ENCODE measurements at places on chromosomes 16 and 17.
A peak's percentile ranks its signal among the peaks of the same experiment; 100 is the strongest.

GRCh38 chr17:21183468-21183867 lies 30.5 kb downstream of the TMEM11 start:
- DNase-seq = peak; percentile 4

GRCh38 chr16:56057151-56057550 lies 134.1 kb upstream of the GNAO1 start:
- peak; percentile 25 for DNase-seq

GRCh38 chr16:67464565-67464964 lies 16.4 kb downstream of the ATP6V0D1 start:
- DNase-seq = no peak

GRCh38 chr17:43021741-43022512 lies at the start of gene VAT1:
Gene VAT1, minus strand, starts transcription at chr17:43022385. Its CDS starts 63 bp downstream, at chr17:43022322.
- peak; percentile 87 for DNase-seq

GRCh38 chr17:1714427-1714979 lies 4.3 kb upstream of the TLCD2 start:
- DNase-seq = peak; percentile 98

DNA sequence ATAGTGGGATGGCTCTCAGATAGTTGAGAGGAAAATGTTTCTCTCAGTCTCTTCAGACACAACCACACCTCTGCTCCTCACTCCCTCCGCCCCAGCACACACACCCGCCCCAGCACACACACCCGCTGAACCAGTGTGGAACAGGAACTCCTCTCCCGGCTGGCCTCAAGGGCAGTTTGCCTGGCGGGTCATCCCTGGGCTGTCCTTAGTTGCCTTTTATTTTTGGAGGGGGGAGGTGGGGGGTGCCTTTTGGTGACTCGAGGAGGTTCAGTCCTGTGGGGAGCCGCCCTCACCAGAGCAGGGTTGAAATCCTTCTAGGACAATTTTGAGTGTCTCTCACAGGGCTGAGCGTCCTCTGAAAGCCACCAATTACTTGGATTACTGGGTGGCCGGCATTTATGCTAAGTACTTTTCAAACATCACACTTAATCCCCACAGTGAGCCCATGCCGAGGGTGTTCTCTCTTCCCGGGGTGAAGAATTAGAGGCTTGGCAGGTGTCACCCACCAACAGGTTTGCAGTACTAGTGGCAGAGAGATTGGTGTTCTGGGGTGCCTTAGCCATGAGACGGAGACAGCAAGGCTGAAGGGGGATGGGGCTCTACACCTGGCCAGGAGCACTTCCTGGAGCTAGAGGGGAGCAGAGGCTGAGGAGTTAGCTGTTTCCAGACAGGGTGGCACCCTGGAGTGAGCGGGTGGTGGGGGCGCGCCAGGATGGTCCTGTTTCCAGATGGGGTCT lies 2.8 kb downstream of the RASD1 start:
- peak; percentile 20 for DNase-seq

DNA sequence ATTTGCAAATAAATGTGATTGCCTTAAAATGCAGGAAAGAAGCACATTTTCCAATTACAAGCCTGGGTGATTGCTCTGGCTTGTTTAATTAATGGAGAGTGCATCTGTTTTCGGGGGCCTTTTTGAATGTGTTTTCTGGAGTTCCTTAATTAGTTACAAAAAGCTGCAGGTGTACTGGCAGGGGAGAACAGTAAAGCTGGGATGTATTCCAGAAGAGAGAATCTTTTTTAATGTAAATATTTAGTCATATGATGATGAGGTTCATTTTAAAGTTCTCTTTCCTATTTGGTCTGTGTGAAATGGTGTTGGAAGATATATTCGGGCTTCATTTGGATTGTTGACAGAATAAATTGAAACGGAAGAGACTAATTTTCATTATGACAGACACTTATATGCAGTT lies 70.9 kb upstream of the N4BP1 start:
- no peak for DNase-seq
